ENCODE measurements at places on chromosomes 11 and 22. TPM values are rescaled to one million over a fixed set of nuclear protein-coding genes. Genes with fewer than 3 reads are reported as not detected.
A peak's percentile ranks its signal among the peaks of the same experiment; 100 is the strongest.

Gene FOLR3
- not detected for total RNA-seq

Gene THY1
- 2.0 TPM for total RNA-seq

GRCh38 chr22:31604746-31605705, 57.0 kb downstream of the PISD start:
- no peak overlapping the region for H3K4me3 ChIP-seq
- H3K27me3 ChIP-seq, result no peaks in the 10 kb centered on the region
- no peaks in the 10 kb centered on the region for H3K4me1 ChIP-seq
- H3K27ac ChIP-seq, result peak overlapping the region; percentile 7
- peaks cover 38% of the 10 kb centered on the region for H3K36me3 ChIP-seq
- DNase-seq, result no peak

- DNase-seq, result no peak
- H3K27me3 ChIP-seq, result no peaks in the 10 kb centered on the region
- H3K27ac ChIP-seq, result no peak overlapping the region
- H3K4me1 ChIP-seq, result no peaks in the 10 kb centered on the region
These were observed 627.3 kb upstream of the KIRREL3 start for GRCh38 chr11:127627629-127628457.

DNA sequence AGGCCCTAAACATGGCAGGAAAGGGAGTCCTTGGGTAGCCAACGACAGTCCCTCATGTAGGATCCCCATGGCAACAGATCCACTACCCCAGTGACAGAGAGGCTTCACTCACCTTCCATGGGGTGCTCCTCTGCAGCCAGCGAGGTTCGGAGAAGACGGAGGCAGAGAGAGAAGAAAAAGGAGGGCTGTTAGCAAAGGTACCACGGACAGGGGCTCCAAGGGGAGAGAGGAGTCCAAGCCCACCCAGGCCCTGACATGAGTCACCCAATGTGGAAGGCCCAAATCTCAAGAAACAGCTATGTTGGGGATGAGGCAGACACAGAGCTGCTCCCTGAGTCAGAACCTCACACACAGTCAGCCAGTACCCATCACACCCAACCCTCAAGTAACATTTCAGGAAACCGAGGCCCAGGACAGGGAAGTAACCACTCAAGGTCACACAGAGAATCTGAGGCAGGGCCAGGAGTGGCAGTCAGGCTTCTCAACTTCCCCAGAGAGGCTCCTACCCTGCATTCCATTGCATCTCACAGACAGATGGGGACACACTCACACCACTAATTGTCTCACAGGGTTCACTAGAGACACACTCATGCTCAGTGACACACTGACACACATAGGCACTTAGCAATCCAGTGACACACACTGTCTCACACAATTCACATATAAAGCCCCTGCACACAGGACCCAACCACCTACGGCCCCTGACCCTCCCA, 25.2 kb downstream of the NRXN2 start:
- H3K4me1 ChIP-seq, result peaks cover 2% of the 10 kb centered on the region
- peaks cover 46% of the 10 kb centered on the region for H3K27me3 ChIP-seq
- H3K36me3 ChIP-seq, result no peaks in the 10 kb centered on the region
- DNase-seq, result no peak
- no peak overlapping the region for H3K4me3 ChIP-seq

All from activated CD4-positive, alpha-beta memory T cell treated with anti-CD3 and anti-CD28 coated beads, Interleukin-2, amount 10 ng/mL, durations not matched to agents 7 days and 5 days (primary cell).